NCI-H1417 (cell line): ENCODE measurements at places on chromosomes 13 and 19.

GRCh38 chr19:34364830-34365462 lies at the start of gene GPI:
GPI (plus strand) TSS chr19:34365196; CDS start chr19:34365267, 71 bp downstream.
- peak; percentile 73 for DNase-seq

DNA sequence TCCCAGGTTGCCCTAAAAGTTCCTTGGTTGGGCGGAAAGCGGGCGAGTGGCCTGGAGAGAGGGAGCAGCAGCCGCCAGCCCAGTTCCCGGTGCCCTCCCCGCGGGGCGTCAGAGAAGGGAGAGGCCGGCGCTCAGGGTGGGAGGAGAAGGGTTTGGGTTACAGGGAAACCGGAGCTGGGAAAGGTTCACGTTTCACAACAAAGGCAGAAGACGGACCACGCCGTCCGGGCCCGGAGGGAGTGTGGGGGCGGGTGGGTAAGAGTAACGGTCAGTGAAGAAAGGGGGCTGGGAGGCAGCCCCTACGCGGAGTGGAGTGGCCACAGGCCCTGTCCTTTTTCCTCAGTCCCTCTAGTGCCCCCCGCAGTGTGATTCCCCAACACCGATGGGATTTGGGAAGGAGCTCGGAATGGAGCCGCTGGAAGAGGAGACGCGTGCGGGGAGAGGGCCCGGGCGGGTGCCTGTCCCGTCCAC lies 1.6 kb downstream of the SIX5 start:
- DNase-seq: peak; percentile 41

- DNase-seq: no peak
Measured at GRCh38 chr13:86945584-86945983, 725.6 kb upstream of the SLITRK5 start.

DNA sequence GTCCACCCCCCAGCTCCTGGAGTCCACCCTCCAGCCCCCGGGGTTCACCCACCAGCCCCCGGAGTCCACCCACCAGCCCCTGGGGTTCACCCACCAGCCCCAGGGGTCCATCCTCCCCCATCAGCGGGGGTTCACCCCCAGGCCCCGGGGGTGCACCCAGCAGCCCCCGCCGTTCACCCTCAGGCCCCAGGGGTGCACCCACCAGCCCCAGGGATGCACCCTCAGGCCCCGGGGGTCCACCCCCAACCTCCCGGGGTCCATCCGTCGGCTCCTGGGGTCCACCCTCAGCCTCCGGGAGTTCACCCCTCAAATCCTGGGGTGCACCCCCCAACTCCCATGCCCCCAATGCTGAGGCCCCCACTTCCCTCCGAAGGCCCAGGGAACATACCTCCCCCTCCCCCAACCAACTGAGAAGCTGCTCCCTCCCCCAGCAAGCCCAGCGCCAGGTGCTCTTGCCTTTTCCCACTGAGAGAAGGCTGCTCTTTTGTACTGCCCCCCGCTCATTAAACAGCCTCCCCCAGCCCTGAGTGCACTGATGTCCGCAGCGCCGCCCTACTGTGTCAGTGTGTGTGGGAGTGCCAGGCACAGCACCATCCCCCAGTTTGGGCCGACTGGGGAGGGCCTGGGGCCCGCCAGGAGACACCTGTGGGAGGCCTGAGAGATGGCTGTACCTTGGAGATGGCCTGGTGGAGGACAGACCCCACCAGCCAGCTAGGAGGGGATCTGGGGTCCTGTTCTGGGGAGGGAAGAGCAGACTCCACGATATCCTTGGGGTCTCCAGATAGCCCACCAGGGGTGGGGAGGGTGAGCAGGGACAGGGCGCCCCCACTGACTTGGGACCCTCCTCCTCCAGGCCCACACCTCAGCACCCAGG lies 750 bp upstream of the AMH start:
- DNase-seq: peak; percentile 95

- DNase-seq: no peak
Measured at GRCh38 chr13:110310541-110311442, 3.7 kb downstream of the COL4A2 start.

DNA sequence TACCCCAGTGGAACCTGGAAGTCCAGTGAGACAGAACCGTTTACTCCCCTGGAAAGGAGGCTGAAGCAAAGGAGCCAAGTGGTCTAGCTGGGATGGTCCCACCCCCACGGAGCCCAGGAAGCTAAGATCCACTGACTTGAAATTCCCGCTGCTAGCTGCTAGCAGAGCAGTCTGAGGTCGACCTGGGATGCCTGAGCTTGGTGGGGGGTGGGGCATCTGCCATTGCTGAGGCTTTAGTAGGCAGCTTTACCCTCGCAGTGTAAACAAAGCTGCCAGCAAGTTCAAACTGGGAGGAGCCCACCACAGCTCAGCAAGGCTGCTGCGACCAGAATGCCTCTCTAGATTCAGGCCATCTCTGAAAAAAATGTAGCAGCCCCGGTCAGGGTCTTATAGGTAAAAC lies 437.0 kb downstream of the SUCLA2 start:
- no peak for DNase-seq

- no peak for DNase-seq
Measured at GRCh38 chr19:14786421-14786851, 8.1 kb upstream of the ADGRE2 start.

DNA sequence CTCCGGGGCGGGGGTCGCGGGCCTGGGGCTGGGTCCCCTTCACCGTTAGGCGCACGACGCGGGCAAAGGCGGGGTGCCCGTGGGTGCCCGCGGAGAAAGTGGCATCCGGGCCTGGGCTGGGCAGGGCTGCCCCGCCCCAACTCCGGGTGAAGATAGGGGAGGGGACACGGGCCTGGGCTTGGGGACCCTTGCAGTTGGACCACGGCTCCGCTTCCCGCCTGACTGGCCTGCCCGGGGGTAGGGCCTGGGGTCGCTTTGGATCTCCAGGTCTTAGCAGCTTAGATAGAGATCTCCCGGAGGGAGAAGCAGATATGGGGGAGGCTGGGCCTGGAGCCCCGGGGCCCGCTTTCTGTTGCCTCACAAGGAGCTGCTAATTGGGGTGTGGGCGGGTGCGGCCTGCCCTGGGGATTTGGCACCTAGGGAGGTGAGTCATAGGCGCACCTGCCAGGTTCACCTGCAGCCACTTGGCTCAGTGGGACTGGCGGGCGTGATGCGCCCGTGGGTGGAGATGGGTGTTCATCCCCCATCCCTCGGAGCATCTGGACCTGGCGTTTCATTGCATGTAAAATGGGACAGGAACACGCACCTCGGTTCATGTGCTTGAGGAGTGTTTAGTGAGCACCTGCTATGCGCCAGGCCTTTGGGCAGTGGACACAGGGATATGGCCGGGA lies 585 bp downstream of the MAP1S start:
- peak; percentile 57 for DNase-seq

- DNase-seq: no peak
Measured at GRCh38 chr13:112832811-112833210, 136.2 kb upstream of the MCF2L start.

GRCh38 chr13:107867701-107868661 lies 347.4 kb downstream of the LIG4 start:
- peak; percentile 95 for DNase-seq

- DNase-seq: no peak
Measured at GRCh38 chr19:16117594-16118033, 5.9 kb downstream of the RAB8A start.

- DNase-seq: no peak
Measured at GRCh38 chr19:43735957-43736356, 18.8 kb downstream of the SMG9 start.

DNA sequence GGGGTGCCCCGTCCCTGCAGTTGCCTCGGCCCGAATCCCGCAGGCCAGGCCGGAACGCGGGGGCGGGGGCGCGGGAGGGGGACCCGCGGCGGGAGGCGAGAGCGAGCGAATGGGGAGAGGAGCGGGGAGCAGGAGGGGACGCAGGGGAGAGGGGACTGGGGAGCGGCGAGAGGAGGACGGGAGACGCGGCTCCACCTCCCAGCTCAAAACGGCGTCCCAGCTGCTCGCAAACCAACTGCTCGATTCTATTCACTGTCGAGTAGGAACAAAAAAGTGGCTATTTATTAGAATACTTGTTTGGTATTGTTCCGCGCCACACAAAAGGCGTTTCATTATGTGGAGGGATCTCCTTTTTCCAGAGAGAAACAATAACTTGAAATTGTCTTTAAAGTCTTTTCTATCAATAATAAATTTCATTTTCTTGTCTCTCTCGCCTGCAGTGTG lies 10.6 kb upstream of the SOX1 start:
- peak; percentile 54 for DNase-seq

- DNase-seq: no peak
Measured at GRCh38 chr19:9819596-9819909, 674 bp upstream of the FBXL12 start.

DNA sequence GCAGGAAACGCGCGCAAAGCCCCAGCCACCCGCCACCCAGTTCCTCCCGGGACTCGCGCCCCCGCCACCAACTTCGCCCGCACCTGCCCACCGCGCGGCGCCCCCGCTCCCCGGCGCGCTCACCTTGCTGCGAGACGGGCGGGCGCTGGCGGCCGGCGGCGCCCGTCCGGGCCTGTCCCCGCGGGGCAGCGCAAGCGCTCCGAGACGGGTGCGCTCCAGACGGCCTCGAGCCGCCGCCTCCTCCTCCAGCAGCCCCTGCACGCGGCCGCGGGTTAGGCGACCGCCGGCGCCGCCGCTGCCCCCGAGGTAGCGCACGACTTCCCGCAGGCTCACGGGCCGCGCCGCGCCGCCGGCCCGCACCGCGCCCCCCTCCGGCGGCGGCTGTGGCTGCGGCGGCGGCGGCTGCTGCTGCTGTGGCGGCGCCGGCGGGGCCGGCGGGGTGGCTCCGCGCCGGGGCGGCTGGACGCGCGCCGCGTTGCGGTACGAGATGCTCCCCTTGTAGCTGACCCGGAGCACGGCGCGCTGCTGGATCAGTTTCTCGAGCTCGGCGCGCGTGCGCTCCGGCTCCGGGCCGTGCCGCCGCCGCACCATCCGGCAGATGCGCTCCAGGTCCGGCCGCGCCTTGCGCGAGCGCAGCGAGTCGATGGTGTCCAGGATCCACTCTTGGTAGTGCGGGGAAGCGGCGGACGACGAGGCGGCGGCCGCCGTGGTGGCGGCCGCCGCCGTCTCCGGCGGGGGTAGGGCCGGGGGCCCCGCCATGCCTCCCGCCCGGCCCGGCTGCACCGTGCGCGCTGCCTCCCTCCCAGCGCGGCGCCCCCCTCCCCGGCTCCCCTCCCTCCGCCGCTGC lies 666 bp downstream of the SAMD1 start:
- peak; percentile 74 for DNase-seq

- DNase-seq: no peak
Measured at GRCh38 chr13:95920485-95920884, 132.7 kb downstream of the UGGT2 start.

GRCh38 chr13:109036078-109036780 lies 406.8 kb downstream of the MYO16 start:
- no peak for DNase-seq

DNA sequence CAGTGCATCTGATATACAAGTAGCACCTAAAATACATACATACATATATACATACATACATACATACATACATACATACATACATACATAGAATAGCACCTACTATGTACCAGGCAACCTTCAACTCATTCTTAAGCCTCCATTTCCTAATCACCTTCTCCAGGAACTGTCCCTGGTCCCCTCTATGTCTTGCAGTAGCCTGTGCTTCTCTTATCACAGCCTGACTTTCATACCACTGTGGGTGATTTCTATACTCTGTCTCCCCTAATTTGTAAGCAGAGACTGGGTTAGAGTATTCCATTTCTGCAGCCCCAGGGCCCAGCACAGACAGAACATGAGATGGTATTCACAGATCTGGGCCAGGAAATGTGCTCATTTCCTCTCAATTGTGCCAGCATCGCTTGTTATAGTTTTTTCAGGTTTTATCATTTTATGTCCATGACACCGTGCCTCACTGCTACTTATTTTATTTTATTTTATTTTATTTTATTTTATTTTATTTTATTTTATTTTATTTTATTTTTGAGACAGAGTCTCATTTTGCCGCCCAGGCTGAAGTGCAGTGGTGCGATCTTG lies 14.2 kb upstream of the COLGALT1 start:
- DNase-seq: no peak

- peak; percentile 1 for DNase-seq
Measured at GRCh38 chr19:13366529-13367143, 139.6 kb downstream of the CACNA1A start.

GRCh38 chr13:100601716-100602115 lies 13.1 kb upstream of the GGACT start:
- no peak for DNase-seq

DNA sequence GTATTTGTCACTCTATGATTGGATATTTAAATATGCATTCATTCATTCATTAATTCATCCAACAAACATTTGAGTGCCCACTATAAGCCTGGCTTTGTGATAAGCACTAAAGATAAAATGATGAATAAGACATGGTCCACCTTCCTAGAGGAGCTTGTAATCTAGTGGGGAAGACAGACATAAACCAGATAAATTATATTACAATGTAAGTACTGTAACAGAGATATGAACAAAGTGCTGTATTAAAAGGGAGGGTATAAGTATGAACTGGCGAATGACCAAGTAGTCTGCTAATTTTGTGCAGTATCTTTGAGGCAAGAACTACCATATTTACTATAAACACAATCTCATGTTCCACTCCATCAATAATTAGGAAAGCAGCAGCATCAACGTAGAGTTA lies 88.2 kb downstream of the RBM26 start:
- DNase-seq: no peak

DNA sequence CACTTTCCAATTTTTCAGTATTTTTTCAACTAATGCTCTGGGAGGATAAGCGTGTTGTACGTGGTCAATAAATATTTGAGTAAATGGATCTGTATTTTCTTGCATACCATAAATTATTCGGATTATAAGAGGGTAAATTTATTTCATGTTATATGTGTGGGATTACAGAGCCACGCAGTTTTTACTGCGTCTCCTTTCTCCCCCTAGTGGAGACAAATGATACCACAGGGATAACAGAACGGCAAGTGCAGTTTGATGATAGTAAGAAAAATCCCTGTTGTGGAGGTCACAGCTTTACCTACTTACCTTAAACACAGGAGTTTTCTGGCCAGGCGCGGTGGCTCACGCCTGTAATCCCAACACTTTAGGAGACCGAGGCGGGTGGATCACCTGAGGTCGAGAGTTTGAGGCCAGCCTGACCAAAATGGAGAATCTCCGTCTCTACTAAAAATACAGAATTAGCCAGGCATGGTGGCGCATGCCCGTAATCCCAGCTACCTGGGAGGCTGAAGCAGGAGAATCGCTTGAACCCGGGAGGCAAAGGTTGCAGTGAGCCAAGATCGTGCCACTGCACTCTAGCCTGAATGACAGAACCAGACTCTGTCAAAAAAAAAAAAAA lies 16.8 kb downstream of the MBD3L2B start:
- DNase-seq: peak; percentile 59

- DNase-seq: no peak
Measured at GRCh38 chr19:5682107-5682482, 1.3 kb downstream of the HSD11B1L start.

DNA sequence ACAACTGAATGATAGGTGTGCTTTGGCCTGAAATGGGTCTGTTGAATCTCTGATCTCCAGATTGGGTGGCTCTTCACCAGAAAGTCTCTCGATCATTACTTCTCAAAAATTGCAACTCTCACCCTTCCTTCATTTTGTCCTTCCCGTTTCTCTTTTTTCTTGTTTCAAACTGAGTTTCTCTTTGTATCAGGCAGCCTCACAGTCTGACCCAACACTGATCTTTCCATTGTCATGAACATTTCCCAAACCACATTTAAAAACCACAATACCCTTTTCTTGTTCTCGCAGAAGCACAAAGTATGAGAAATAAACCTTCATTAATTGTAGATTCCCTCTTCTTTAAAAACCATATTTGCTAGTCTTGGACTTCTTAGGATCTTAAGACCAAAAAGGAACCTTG lies 33.6 kb upstream of the HMGB1 start:
- no peak for DNase-seq

- DNase-seq: no peak
Measured at GRCh38 chr19:795073-795611, 2.1 kb upstream of the PTBP1 start.
